ENCODE measurements at places on chromosomes 3 and 15.

DNA sequence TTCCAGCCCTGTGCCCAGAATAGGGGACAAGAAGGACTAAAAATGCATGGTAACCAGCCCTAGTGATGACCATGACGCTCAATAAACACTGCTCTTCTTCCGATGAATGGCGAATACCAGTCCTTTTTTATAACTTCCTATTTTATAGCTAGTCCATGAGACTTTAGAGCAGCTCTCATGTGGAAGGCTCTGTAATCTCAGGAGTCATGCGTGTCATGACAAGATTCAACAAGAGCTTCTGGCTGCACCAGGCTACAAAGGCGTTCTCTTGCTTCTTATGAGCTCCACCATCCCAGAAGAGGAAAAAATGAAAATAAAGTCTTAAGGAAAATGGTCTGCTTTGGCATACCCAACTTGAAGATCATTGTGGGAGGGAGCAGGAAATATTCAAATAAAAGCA is 141.0 kb downstream of the TMCO5A start:
- no peaks in the 10 kb centered on the region for H3K4me1 ChIP-seq
- no peak for DNase-seq
- H3K27ac ChIP-seq: no peak overlapping the region
- peaks cover 5% of the 10 kb centered on the region for H3K27me3 ChIP-seq

DNA sequence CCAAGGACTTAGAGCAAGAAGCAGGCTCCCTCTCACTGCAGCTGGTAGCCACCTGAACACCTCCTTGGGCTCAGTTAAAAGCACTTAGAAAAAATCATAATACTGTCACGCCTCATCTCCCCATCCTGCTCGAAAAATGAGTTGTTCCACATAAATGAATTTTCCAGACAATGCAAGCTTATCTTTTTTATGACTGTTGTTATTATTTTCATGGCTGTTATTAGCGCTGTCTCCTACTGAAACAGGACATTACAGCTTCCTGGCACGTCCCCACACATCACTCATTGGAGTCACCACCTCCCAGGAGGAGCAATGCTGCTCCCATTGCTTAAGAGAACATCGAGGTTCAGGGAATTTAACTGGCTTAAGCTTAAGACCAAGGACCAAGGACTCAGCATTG is 26.5 kb downstream of the CCDC33 start:
- no peak for DNase-seq
- no peaks in the 10 kb centered on the region for H3K36me3 ChIP-seq
- no peak overlapping the region for H3K4me3 ChIP-seq

DNA sequence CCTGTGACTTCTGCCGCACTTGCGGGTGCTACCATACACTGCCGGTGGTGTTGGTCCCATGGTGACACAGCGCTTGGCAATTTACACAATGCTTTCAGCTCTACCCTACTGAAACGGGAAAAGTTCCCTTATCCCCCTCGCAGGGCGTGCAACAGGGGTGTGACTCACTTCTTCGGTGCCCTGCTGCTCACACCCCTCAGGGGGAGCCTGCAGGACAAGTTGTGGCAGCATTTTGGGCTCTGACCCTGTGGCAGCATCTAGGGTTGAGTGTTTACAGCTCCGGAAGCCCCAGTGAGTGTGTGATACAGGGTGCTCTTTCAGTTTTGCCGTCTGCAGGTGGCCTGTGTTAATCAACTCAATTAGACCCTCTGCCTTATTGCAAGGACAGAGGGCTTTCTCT is 324.7 kb upstream of the RGMA start:
- no peaks in the 10 kb centered on the region for H3K4me1 ChIP-seq
- no peak overlapping the region for H3K4me3 ChIP-seq
- no peak for DNase-seq
- H3K36me3 ChIP-seq: no peaks in the 10 kb centered on the region
- H3K27me3 ChIP-seq: no peaks in the 10 kb centered on the region
- no peak overlapping the region for H3K27ac ChIP-seq

DNA sequence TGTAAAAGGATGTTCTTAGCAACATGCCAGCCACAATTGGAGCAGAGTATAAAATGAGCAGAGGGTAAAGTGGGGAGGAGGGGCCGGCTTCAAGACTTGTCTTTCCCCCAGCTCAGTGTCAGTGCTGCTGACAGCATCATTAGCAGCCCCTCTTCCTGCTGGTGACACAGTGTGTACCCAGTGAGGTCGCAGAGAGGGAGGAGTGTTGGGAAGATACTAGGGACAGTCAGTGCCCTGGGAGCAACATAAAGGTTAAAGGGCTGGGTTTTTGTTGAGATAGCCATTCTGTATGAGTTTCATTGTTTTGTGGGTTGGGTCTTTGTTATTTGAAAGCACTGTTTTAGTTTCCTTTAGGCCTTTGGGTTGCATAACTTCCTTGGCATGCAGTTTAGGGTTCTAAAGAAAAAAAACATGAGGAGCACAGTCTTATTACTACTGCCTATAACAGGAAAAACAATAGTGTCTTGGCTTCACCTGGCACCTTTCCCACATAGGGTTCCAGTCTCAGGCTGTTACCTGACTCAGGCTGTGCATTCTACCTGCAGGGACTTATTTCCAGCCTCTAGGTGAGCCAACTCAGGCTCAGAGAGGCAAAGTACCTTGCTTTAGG is 94.1 kb upstream of the SKOR1 start:
- DNase-seq: no peak
- no peak overlapping the region for H3K27ac ChIP-seq
- no peaks in the 10 kb centered on the region for H3K4me1 ChIP-seq
- no peaks in the 10 kb centered on the region for H3K36me3 ChIP-seq

GRCh38 chr15:99995543-99995942 is 262.3 kb upstream of the LYSMD4 start:
- peaks cover 78% of the 10 kb centered on the region for H3K36me3 ChIP-seq
- H3K27ac ChIP-seq: no peak overlapping the region
- no peak overlapping the region for H3K4me3 ChIP-seq
- DNase-seq: no peak

- DNase-seq: no peak
- H3K27ac ChIP-seq: peak overlapping the region; percentile 94
- H3K4me1 ChIP-seq: peaks cover 76% of the 10 kb centered on the region
- no peak overlapping the region for H3K4me3 ChIP-seq
- no peaks in the 10 kb centered on the region for H3K27me3 ChIP-seq
Measured at GRCh38 chr3:188976407-188976806, 195.4 kb upstream of the TPRG1 start.

DNA sequence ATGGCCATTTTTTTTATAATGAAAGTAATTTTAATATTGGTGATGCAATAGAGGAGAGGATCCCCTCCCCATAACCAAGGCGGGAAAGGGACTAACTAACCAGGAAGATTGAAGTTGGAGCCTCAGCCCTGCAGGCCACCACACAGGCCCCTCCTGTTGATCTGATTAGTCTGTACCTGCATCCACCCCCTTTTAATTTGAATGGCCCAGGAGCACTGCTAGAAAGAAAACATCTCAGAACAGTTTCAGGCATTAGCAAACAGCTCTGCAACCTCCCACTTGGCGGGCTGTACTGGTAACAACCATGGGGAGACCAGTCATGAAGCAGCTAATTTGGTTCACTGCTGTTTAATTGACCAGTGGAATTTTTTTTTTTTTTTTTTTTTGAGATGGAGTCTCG is 10.3 kb downstream of the CAV3 start:
- H3K27me3 ChIP-seq: no peaks in the 10 kb centered on the region
- H3K36me3 ChIP-seq: no peaks in the 10 kb centered on the region
- DNase-seq: no peak
- H3K4me1 ChIP-seq: no peaks in the 10 kb centered on the region
- no peak overlapping the region for H3K27ac ChIP-seq

DNA sequence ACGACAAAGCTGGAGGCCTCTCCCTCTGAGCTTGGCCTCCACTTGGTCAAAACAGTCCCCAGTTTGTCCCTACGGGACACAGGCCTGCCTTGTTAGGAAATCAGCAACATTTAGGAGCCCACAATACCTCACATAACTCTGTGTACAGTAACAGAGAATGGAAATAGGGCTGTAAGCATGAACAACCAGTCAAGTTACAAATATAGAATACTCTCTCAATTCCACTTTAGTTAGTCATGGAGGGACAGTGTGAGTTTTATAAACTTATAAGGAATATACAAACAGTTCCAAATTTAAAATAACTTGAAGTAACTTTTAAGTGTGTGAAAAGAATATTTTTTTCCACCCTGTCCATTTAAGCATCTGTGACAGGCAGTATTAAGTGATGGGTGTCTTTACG is 129.4 kb downstream of the PGPEP1L start:
- H3K4me1 ChIP-seq: peaks cover 9% of the 10 kb centered on the region
- DNase-seq: no peak
- no peak overlapping the region for H3K27ac ChIP-seq
- no peaks in the 10 kb centered on the region for H3K36me3 ChIP-seq
- no peak overlapping the region for H3K4me3 ChIP-seq

DNA sequence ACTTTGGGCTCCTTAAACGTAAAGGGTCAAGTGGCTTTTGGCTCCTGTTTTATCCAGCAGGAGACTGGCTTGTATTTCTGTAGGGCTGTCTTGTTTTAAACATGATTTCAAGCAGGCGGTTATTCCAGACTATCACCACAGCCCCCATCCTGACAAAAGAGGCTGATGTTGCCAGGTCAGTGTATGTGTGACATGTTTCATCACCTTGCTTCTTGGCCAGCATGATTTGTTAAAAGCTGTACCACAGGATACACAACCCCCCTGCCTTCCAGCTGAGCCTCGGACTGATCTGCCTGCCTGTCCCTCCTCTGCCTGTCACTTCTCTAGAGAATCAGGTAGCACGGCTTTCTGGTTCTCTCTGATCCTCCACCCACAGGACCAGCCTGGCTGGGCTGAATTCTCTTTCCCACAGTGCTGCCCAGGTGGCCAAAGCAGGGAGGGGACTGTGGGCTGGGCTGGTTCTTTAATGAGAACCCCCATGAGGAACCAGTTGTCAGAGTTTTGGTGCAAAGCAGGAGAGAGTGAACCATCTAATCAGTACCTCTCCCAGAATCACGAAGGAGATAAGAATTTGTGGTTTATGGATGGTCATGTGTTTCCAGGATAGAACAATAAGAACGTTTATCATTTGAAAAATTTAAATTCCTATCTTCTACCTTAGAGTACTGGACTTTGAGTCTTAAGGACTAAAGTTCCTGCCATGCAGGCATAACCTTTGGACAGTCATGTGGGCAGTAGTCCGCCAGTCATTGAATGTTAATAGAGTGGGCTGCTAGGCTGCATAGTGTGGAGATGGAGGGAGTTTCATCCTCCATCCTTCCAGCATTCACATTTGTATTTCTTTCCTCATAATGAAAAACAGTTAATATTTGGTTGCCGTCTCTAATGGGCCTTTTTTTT is 8.8 kb downstream of the ABHD6 start:
- no peaks in the 10 kb centered on the region for H3K27me3 ChIP-seq
- H3K4me3 ChIP-seq: no peak overlapping the region
- no peak overlapping the region for H3K27ac ChIP-seq
- H3K36me3 ChIP-seq: no peaks in the 10 kb centered on the region
- DNase-seq: no peak

GRCh38 chr3:43090238-43090637 is 15.6 kb downstream of the POMGNT2 start:
- H3K36me3 ChIP-seq: peaks cover 8% of the 10 kb centered on the region
- no peaks in the 10 kb centered on the region for H3K4me1 ChIP-seq

GRCh38 chr15:69119683-69120395 is 40.6 kb upstream of the GLCE start:
- H3K4me3 ChIP-seq: no peak overlapping the region
- peaks cover 9% of the 10 kb centered on the region for H3K27me3 ChIP-seq
- DNase-seq: no peak
- H3K4me1 ChIP-seq: no peaks in the 10 kb centered on the region

DNA sequence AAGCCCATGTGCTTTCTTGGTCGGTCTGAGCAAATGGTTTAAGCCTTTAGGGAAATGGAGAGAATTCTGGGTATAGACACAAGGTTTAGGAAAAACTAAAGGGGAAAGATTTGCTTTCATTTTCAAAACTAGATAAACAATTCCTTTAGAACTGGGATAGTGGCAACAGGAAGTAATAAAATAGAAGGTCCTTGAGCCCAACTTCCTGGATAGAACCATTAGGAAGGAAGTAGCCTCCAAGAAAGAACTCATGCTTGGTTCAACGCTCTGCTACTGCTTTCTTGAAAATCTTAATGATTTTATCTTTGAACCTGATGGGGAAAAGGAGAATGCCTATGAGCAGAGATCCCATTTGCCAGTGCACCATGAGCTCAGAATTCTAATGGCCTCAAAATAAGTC is 147.0 kb upstream of the THRB start:
- H3K4me3 ChIP-seq: no peak overlapping the region
- no peak overlapping the region for H3K27ac ChIP-seq
- H3K36me3 ChIP-seq: no peaks in the 10 kb centered on the region
- H3K4me1 ChIP-seq: no peaks in the 10 kb centered on the region

DNA sequence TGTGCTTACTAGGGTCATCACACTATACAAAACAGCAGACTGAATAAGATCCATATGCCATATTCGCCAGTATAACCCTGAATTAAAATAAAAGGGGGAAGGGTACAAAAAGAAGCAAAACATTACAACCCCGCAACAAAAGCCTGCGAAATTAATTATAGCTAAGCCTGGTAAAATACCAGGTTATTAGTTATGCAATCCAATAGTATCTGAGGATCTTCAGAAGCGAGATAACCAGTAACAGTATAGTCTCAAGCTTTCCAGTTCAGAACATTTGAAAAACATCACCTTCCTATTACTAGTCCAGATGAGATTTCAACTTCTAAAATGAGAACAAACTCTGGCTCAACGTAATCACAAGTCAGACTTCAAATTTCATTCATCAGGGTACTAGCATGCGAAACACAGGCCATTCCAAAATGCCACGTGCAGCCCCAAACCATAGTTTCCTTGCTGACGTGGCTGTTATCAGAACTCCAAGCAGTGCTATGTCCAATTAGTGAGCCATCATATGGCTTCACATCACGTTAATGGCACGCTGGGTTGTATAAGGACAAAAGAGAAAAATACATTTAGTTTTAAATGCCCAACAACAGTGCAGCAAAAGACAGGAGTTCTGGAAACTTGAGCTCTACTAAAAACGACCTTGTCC is 1.1 kb downstream of the SSR3 start:
- H3K4me1 ChIP-seq: peaks cover 36% of the 10 kb centered on the region
- H3K36me3 ChIP-seq: peaks cover 45% of the 10 kb centered on the region
- DNase-seq: peak; percentile 33
- H3K27ac ChIP-seq: peak overlapping the region; percentile 89

DNA sequence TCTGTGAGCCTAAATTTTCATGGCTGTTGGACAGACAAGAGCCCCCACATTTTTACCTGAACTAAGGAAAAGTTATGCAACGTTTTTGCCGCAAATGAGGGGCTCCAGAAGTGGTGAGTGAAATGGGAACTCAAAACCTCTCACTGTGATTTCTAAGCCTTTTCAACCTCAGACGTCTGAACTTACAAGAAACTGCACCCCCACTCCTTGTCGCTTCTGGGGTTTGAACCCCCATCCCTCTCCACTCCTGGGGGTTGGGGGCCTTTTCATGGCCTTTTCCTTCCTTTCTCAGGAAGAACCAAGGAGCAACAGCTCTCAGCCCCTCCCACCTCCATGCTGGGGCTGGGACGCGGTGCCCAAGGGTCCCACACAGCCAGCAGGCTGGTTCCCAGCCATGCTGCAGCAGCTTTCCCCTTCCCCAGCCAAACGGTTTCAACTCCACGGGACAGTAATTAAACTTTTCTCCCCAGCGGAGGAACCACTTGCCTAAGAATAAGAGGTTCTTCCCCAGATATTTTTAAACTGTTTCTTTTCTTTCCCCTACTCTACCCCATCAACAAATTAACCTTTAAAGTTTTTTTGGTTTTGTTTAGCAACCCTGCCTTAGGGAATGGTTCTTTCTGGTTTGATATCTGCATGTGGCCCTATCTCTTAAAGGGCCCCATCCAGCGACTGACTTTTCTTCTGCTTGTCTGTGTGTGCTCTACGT is 387.6 kb upstream of the CBLB start:
- no peaks in the 10 kb centered on the region for H3K27me3 ChIP-seq
- no peak for DNase-seq
- no peak overlapping the region for H3K4me3 ChIP-seq
- H3K4me1 ChIP-seq: no peaks in the 10 kb centered on the region
- H3K27ac ChIP-seq: no peak overlapping the region
